ENCODE measurements at places on chromosomes 6 and 20. TPM values are rescaled to one million over a fixed set of nuclear protein-coding genes. Genes with fewer than 3 reads are reported as not detected.

CFAP206 gene
- total RNA-seq: 0.44 TPM

DNA sequence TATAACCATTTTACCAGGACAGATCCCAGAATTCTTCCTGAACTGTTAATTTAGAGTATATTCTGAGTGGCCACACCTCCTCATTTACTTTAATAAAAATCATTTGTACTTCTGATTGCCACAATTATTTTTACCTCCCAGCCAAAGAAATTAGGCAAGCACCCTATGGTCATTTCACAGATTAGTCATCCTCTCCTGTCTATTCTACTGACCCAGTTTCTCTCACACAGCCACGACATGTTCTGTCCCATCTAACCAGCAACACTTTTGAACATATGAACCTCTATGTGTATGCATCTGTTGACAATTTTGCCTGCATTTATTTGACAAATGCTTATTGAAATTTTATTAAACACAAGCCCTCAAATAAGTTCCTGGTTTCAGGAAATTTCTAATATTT, 202.6 kb upstream of the STXBP5 start:
- no peak for DNase-seq

CALHM6 gene
- 0.94 TPM for total RNA-seq

DNA sequence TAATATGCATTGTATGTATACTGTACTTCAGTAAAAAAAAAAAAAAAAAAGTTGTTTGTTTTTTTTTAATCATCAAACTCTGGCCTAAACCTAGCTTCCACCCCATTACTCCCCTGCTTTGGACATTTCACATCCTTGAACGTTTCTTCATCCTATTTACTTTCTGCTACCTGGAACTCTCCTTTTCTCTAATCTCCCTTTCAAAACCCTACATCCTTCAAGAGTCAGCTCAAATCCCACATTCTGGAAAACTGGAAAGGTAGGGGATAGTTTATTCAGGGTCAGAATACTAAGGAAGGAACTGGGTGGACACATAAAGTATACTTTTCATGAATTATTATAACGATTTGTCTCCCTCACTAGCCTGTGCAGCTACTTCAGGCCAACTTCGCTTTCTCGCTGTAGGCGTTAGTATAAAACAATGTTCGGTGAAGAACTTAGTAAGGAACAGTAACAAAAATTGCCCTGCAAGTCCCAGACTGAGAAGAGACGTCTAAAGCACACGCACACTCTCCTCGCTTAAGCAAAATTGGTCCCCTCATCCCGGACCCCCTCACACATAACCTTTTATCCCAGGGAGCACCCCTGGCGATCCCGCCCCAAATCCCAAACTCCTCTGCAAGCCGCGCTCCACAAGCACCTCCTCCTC, 775 bp downstream of the PIGU start:
- no peak for DNase-seq

- DNase-seq: no peak
Measured at GRCh38 chr20:316316-317068, 8.9 kb upstream of the SOX12 start.

DNA sequence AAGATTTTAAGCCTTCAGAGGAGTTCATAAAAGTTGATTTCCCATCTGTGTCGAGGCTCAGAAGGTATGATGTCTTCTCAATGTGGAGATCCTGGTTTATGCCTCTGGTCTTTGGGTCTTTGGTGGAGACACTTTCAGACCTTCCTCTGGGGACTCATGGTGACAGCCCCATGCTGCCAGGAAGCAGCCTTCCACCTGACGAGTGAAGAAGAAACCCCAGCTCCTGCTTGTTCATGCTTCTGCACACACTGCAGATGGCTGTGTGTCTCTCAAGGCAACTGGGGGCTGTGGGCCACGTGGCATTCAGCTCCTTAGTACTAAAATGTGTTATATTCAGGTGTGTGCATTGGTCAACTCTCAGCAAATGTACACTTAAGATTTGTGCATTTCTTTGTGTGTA, 4.9 kb upstream of the SCP2D1 start:
- no peak for DNase-seq

Data from osteocyte (in vitro differentiated cells).